ENCODE measurements at places on chromosomes 1 and 21.

- DNase-seq: peak; percentile 37
Measured at GRCh38 chr1:206067486-206068227, 14.7 kb downstream of the RHEX start.

DNA sequence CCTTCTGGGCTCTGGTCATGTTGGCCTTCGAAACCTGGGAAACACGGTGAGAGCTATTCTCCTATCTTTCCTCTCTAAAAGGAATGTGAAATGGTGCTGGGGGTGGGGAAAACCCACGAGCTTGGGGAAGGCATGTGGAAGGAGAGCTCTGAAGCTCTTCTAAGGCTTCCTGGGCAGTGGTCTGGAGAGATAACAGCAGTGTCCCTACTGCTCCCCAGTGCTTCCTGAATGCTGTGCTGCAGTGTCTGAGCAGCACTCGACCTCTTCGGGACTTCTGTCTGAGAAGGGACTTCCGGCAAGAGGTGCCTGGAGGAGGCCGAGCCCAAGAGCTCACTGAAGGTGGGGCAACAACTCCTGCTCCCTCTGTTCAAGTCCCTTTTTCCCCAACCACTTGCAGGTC, 2.8 kb downstream of the USP21 start:
- no peak for DNase-seq

DNA sequence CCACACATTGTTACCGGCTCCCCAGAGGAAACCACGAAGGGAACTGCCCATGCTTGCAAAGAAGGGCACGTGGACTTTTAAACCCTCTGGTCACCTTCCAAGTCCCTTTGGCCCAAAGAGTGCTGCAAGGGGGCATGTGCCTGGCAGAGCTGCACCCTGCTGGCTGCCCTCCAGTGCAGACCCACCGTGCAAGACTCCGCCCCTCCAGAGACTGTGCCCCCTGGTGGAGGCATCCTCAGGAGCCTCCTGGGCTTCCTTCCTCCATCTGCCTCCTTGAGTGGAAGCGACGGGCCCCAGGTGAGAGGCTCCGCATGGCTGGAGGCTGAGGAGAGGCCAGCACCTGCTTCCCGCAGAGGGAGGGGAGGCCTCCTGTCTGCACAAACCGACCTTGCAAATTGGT, 100.6 kb downstream of the CRYAA start:
- no peak for DNase-seq

GRCh38 chr1:76615253-76616035, 251.8 kb upstream of the ST6GALNAC5 start:
- DNase-seq: no peak

DNA sequence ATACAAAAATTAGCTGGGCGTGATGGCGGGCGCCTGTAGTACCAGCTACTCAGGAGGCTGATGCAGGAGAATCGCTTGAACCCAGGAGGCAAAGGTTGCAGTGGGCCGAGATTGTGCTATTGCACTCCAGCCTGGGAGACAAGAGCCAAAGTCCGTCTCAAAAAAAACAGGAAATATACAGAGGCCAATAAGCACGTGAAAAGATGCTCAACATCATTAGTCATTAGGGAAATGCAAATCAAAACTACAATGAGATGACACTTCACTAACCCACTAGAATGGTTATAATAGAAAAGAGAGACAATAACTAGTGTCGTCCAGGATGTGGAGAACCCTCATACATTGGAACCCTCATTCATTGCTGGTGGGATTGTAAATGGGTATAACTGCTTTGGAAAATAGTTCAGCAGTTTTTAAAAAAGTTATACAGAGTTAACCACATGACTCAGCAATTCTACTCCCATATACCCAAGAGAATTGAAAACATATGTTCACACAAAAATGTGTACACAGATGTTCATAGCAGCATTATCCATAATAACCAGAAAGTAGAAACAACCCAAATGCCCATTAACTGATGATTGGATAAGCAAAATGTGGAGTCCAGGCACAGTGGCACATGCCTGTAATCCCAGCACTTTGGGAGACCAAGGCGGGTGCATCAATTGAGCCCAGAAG, 6.4 kb upstream of the E2F2 start:
- DNase-seq: no peak

- no peak for DNase-seq
Measured at GRCh38 chr1:215835951-215836350, 268.8 kb downstream of the KCTD3 start.

GRCh38 chr1:205030896-205031295, 12.1 kb upstream of the CNTN2 start:
- DNase-seq: no peak

GRCh38 chr1:119774746-119775490, 6.2 kb upstream of the HMGCS2 start:
- DNase-seq: no peak

DNA sequence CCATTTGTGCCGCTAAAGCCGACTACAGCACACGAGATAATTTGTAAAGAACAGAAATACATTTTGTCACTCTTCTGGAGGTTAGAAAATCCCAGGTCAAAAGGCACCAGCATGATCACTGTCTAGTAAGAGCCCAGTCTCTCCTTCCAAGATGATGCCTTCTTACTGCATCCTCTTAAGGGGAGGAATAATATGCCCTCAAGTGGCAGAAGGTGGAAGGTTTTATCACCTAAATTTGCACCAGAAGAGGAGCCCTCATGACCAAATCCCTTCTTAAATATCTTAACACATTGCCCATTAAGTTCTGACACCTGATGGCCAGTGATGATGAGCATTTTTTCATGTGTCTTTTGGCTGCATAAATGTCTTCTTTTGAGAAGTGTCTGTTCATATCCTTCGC, 326.7 kb upstream of the RGS18 start:
- no peak for DNase-seq

DNA sequence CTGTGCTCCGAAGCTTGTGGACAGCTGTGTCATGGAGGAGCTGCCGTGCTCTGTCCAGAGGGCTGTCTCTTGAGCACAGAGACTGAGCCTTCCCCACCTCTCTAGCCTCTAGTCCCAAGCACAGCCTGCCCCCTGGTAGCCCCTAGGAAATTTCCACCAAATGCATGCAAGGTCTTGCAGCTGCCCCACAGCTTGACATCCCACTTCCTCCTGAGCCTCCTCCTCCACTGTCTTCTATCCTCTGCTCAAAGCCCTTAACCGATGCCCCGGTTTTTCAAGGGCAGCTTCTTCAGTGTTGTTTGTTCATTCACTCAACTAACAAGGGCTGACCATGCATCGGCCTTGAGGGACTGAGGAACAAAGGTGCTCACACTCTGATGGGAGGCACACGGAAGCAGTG, 20.6 kb upstream of the PROK1 start:
- no peak for DNase-seq

DNA sequence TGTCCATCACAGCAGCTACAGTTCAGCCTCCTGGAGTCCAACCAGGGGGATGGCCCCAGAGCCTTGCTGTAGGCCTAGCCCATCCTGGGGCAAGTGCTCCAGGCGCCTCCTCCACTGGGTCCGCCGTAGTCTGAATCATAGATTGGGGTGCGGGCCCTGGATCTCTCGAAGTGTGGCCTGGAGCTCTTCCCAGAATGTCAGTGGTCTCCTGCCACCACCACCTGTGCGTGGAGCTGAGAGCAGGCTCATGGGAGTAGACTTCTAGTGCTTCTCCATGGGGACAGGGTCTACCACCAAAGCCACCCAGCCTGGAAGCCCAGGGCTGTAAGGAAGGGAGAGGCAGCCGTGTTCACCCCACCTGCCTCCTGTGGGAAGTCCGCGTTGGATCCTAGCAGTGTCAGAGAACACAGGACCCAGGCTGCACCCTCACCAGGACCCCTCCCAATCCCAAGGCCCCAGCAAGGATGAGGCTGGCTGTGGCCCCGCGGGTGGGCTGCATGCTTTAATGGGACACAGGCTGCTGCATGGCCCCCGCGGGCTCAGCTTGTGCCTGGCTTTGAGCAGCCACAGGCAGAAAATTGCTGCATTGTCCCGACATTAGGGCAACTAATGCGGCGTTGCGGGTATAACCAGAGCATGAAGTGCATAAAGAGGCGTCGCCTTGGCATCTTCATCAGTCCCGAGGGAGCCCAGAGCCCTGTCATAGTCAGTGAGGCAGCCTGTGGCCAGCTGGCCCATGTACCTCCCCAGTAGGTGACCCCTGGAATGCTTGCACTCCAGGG, 735 bp upstream of the HES3 start:
- no peak for DNase-seq

GRCh38 chr1:183454377-183454776, 17.9 kb upstream of the SMG7 start:
- DNase-seq: no peak

- no peak for DNase-seq
Measured at GRCh38 chr1:167565922-167566321, 12.4 kb upstream of the CREG1 start.

DNA sequence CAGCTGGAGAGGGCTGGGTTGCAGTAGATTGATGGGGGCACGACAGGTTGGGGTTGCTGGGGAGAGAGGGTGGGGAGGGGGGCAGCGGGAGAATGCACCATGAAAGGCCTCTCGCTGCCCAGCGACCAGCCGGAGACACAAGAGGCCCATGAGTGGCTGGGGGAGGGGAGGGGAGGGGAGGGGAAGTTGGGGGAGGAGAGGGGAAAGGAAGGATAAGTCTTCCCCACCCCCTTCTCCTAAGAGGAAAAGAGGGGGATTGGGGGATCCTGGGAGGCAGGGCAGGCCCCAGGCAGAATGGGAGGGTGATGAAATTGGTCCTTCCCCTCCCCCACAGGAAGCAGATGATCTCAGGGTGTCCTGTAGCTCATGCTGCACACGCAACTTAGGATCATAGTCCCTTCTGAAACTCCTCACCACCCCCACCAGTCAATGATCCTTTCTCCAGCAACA, 45.7 kb downstream of the PAX7 start:
- DNase-seq: no peak

- DNase-seq: no peak
Measured at GRCh38 chr1:8536515-8536914, 218.6 kb downstream of the SLC45A1 start.

- DNase-seq: no peak
Measured at GRCh38 chr21:43767498-43767983, 8.6 kb downstream of the CSTB start.

GRCh38 chr1:106548726-106549125, 507.7 kb upstream of the PRMT6 start:
- DNase-seq: no peak

GRCh38 chr1:221663321-221663720, 78.6 kb downstream of the DUSP10 start:
- no peak for DNase-seq

GRCh38 chr1:170044187-170044586, 30.3 kb downstream of the KIFAP3 start:
- DNase-seq: no peak
